ENCODE measurements at places on chromosomes 11 and 22.

DNA sequence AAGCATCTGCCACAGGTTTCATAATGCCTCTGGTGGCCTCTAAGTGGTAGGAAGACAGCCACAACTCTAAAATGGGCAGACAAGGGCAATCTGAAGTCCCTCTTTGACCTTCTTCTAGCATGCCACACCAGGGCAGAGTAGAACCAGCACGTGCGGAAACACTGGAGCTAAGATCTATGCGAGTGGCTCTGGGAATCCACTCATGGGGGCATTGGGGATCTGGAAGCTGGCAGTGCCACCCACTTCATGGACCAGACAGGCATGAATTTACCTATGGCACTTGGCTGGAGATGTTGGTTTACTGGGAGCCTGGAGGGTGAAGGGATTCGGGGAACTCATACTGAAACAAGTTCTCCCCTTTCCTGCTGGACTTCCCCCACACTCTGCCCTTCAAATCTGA lies 337.4 kb downstream of the MIAT start:
- DNase-seq, result no peak

DNA sequence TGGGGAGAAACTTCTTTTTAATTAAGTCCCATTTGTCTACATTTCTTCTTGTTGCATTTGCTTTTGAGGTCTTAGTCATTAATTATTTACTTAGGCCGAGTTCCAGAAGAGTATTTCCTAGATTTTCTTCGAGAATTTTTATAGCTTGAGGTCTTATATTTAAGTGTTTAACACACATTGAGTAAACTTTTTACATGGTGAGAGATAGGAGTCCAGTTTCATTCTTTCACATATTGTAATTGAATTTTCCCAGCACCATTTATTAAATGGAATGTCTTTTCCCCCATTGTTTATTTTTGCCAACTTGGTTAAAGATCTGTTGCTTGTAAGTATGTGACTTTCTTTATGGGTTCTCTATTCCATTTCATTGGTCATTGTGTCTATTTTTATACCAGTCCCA lies 1344.0 kb upstream of the RAG2 start:
- DNase-seq, result no peak

DNA sequence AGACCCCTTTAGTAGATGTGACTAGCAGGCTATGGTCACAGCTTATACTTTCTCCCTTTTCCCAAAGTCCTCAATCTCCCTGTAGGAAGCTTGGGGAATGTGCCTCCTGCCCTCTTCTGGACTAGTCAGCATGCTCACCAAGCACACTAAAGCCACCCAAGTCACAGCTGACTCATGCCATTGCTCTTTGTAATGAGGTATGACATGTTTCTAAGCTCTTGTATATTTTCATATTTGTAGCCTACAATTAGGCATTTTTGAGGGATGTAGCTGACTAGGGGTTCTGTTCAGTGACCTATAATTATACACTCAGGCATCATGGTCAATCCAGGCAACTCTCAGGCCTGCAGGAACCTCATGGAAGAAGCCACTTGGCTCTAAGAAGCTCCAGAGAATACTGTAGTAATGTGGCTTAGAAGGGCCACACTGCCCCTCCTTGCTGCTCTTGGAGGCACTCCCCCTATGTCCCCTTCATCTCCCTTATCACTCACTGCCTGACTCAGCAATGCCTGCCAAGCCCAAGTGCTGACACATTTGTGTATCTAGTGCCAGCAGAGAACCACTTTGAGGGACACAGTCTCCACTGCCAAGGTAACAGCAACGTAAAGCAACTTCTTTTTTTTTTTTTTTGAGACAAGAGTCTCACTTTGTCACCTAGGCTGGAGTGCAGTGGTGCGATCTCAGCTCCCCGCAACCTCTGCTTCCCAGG lies 86.2 kb downstream of the RPL27A start:
- DNase-seq, result no peak

DNA sequence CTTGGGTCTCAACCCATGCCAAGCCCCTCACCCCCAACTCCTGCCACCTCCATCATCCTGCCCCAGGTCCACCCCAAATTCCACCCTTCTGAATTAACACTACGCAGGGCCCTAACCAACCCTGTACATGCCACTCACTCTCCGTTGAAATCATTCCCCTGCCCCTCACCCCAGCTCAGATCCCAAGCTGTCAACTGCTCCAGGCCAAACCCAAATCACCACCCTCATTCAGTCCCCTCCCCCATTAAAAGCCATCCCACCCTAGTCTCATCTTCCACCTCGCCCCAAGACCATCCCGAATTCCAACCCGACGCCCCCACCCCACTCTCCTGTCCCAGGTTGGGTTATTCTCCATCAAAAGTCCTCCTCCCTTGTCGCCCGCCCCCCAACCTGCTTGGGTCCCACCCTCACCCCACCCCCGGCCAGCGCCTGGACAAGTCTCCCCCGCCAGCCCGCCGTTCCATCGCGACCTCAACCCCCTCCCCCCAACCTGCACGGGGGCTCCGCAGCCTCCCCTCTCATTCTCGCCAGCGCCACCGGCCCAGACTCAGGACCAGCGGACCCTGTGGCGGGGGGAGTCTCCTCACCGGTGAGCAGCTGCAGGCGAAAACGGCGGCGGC lies 466 bp downstream of the FAM168A start:
- no peak for DNase-seq

- DNase-seq, result no peak
Measured at GRCh38 chr11:117647872-117648271, 149.1 kb downstream of the DSCAML1 start.

DNA sequence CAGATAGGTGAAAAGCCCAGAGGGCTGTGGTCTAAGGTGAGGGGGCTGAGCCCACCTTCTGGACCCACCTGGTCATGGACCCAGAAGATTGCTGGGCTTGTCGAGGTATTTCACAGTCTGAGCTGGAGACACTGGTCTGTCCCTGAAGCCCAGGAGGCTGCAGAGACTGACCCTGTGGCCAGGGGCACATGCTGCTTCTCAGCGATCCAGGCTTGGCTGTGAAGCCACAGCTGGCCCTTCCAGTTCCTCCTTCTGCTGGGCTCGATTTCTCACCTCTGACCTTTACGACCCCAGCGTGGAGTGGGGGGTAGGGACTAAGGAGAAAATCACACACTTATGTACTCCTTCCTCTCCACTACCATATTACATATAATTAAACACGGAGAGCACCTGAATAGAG lies 88.5 kb downstream of the NECTIN1 start:
- no peak for DNase-seq

GRCh38 chr11:117020869-117021564 lies 77.2 kb downstream of the SIK3 start:
- no peak for DNase-seq

DNA sequence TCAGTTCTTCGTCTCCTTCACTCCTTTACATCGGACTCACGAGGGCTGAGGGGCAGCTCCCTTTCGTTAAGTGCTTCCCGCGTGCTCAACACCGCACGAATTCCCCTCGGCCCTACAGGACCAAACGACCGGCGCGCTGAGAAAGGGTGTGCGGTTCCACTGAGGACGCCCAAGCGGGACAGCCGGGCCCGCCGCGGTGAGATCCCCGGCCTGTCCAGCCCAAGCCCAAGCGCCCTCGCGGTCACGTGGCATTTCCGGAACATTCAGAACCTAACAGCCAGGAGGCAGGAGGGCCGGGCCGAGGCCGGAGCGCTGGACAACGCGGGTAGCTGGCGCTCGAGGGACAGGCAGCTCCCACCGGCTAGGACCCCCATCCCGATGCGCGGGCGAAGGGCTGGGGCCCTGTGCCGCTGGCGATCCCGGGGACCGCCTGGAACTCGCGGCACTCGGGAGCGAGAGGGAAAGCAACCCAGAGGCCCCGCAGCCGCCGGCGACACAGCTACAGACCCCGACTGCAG lies 737 bp upstream of the STIP1 start:
- peak; percentile 57 for DNase-seq

DNA sequence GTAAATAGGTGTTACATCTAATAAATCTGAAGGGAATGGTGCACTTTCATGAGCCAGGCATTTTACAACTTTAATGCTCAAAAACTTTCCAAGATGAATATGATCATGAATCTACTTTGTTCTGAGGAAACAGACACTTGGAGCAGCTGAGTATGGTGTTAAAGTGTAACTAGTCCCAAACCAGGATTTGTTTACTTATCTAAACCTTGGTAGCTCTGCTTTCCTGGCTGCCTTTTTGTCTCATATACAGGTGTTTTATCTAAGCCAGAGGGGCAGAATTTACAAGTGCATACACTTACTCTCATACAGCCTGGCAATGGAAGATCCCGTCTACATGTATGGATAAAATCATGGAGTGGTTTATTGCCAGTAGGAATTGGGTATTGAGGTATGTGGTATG lies 171.5 kb downstream of the FAT3 start:
- DNase-seq, result no peak

DNA sequence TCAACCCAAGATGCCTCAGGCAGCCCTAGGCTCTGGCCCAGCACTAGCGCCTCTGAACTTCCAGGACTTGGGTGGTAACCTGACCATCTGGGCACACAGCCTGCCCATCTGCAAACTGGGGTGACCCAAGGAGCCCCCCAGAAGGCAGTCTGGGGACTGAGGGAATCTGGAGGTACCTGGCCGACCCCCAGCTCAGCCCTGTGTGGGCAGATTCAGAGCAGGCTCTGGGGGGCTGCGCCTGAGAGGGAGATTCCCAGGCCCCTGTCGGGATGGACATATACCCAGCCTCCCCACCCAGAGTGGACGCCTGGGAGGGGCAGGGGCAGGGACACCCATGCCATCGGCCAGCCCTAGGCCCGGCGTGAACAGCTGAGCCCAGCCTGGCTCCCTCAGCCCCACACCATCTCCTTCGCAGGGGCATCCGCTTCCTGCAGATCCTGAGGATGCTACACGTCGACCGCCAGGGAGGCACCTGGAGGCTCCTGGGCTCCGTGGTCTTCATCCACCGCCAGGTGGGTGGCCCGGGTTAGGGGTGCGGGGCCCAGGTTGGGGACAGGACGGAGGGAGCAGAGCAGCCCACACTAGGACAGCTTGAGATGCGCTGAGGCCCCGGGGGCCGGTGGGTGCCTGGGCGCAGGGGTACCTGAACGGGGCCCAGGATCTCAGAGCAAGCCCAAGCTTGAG lies 126.9 kb downstream of the KCNQ1 start:
- DNase-seq, result no peak

GRCh38 chr22:48257685-48258055 lies 1495.2 kb downstream of the TBC1D22A start:
- DNase-seq, result no peak

- no peak for DNase-seq
Measured at GRCh38 chr11:131234221-131234620, 136.2 kb upstream of the NTM start.

GRCh38 chr11:89347071-89347470 lies 144.1 kb downstream of the NOX4 start:
- DNase-seq, result no peak

DNA sequence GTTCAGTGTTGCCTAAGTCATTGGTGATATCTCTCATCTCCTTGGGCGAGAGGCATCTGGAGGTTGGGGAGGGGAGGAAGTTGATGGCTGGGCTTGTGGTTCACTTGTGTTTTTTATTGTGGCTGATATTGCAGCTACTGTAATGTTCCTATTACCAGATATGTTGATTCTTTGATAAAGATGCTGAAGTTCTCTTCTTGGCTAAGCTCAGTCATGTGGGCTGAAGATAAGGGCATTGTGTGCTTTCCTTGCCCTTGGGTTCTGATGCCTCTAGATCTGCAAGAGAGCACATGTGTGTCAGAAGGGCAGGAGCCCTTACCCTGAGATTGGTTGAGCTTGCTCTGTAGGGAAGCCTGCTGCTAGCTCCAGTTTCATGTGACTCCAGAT lies 12.0 kb downstream of the STX3 start:
- peak; percentile 44 for DNase-seq

DNA sequence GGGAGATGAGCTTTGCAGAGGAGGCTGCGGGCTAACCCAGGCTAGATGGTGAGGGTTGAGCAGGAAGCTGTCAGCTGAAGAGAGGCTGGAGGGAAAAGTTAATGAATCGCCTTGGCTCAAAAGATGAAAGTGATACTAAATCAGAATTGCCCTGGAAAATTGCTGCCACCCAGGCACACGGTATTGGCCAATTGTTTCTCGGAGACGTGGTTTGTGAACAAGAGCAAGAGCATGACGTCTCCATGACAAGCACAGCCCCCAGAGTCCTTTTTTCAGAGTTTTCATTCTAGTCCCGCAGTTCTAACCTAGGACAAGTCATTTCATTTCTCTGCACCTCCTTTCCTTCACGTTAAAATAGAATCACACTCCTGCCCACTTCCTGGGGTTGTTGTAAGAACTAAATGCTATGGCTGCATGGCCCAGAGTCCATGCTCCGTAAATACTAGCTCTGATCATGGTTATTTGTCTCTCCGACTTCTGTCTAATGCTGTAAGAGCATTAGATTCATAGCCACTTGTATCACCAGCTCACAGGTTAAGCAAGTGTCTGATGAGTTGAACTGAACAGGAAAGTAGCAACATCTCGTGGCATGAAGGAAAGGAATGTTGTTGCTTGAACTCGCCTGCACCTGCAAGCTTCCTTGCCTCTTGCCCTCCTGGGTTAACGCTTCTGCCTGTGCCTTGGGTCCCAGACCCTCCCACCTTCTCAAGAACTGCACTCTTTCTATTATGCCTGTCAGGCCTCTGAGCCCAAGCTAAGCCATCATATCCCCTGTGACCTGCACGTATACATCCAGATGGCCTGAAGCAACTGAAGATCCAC lies 33.8 kb upstream of the NUP50 start:
- DNase-seq, result no peak

GRCh38 chr22:17639247-17639741 lies 737 bp downstream of the BCL2L13 start:
- no peak for DNase-seq

Data from AML-193 (cell line).